Upper lobe of left lung (tissue), 6 donors: ENCODE measurements at places on chromosomes 4 and X. TPM values are rescaled to one million over a fixed set of nuclear protein-coding genes. Genes with fewer than 3 reads are reported as not detected.

Gene UGT2B15
- not detected for total RNA-seq

Gene KIAA1210
- total RNA-seq = not detected

Gene TMEM156
- 0.57 TPM for total RNA-seq

Gene BEX2
- total RNA-seq = 19.0 TPM

Gene TMEM128
- 22.2 TPM for total RNA-seq

Gene GAGE1
- total RNA-seq = 0.66 TPM

Gene SOD3
- total RNA-seq = 175 TPM

Gene CXCL9
- 0.91 TPM for total RNA-seq

Gene GUCY1A1
- 19.0 TPM for total RNA-seq

Gene CLTRN
- 0.88 TPM for total RNA-seq

Gene PLK4
- total RNA-seq = 1.3 TPM

Gene LRCH2
- total RNA-seq = 3.1 TPM

Gene PCDH7
- 3.8 TPM for total RNA-seq

Gene RBM46
- not detected for total RNA-seq

Gene TSC22D3
- 409 TPM for total RNA-seq

Gene IL21
- total RNA-seq = not detected

Gene PCDH19
- total RNA-seq = 0.27 TPM

Gene RPA4
- 10.5 TPM for total RNA-seq

Gene PTPN13
- total RNA-seq = 68.9 TPM

Gene FGF16
- total RNA-seq = not detected

Gene SSX3
- not detected for total RNA-seq

Gene SPIN2A
- total RNA-seq = 0.20 TPM

Gene CABS1
- not detected for total RNA-seq

Gene DMRTC1
- not detected for total RNA-seq

Gene VCX3B
- total RNA-seq = not detected

Gene TLR8
- 7.3 TPM for total RNA-seq
